ENCODE measurements at places on chromosomes 5 and 9. TPM values are rescaled to one million over a fixed set of nuclear protein-coding genes. Genes with fewer than 3 reads are reported as not detected.

SPINK7 gene
- not detected for total RNA-seq

PCDHB10 gene
- total RNA-seq = 0.15 TPM

PDE6A gene
- not detected for total RNA-seq

TLX3 gene
- total RNA-seq = not detected

PCDHA9 gene
- total RNA-seq = not detected

IGFBPL1 gene
- not detected for total RNA-seq

GABRA1 gene
- total RNA-seq = not detected

ANGPTL2 gene
- 4.6 TPM for total RNA-seq

PRDM9 gene
- total RNA-seq = not detected

ANXA2R gene
- 1.6 TPM for total RNA-seq

SOHLH1 gene
- not detected for total RNA-seq

SPATA6L gene
- under 0.01 TPM for total RNA-seq

POLR3G gene
- total RNA-seq = 14.6 TPM

ARID3C gene
- total RNA-seq = not detected

NUTM2F gene
- not detected for total RNA-seq

GABRP gene
- total RNA-seq = not detected

LCN10 gene
- total RNA-seq = not detected

NR2F1-AS1 gene
- 8.4 TPM for total RNA-seq
